ENCODE measurements at places on chromosomes 12 and 14. TPM values are rescaled to one million over a fixed set of nuclear protein-coding genes. Genes with fewer than 3 reads are reported as not detected.

Gene SLC8A3
- under 0.01 TPM for total RNA-seq

Gene GUCY2C
- not detected for total RNA-seq

DNA sequence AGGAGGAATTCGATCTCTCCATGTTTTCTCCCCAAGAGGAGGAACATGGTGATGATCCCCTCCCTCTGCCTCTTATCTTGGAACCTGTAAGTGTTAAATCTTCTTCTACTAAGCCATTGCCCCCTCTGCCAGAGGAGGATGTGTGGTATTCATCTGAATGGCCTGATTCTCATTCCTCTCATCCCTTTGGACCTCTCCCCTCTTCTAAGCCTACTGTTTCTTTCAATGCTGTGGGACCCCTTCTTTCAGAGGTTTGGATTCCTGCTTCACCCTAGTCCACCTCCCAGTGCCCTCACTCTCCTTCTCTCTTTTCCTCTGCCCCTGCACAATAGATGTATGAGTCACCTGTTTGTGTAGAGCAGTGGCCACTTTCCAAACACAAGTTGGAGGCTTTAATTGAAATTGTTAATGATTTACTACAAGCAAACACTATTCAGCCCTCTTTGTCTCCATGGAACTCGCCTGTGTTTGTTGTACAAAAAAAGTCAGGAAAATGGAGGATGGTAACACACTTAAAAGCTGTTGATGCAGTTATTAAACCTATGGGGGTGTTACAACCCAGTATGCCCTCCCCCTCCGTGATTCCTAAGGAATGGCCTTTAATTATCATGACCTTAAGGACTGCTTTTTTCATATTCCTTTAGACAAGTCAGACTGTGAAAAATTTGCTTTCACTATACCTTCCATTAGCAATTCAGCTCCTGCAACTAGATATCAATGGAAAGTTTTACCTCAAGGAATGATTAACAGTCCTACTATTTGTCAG lies 192.1 kb upstream of the ALG10B start:
- H3K27me3 ChIP-seq = no peaks in the 10 kb centered on the region
- no peaks in the 10 kb centered on the region for H3K4me1 ChIP-seq
- H3K36me3 ChIP-seq = no peaks in the 10 kb centered on the region

- peaks cover 11% of the 10 kb centered on the region for H3K27me3 ChIP-seq
- H3K4me1 ChIP-seq = no peaks in the 10 kb centered on the region
- H3K36me3 ChIP-seq = no peaks in the 10 kb centered on the region
These were observed 66.0 kb downstream of the TMCC3 start for GRCh38 chr12:94584377-94584776.

Gene SAMD4A
- total RNA-seq = 36.7 TPM

DNA sequence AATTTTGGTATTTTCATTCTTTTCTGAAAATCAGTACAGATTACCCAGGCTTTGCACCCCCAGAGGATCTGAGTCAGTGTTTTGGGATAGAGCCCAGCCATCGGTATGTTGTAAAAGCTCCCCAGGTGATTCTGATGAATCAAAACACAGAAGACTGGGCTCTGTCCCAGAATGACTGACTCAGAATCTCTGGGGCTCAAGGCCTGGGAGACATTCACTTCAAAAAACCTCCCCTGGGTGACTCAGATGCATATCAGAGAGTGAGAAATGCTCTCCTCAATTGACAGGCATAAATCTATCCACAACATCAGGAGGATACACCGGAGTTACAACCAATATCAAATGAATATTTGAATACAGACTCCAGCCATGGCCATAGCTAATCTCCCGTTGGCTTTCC lies 32.6 kb downstream of the SLC35F4 start:
- H3K4me1 ChIP-seq = no peaks in the 10 kb centered on the region
- H3K27ac ChIP-seq = no peak overlapping the region
- H3K4me3 ChIP-seq = no peak overlapping the region
- peak; percentile 88 for DNase-seq

Gene PHLDA1
- 47.8 TPM for total RNA-seq

Gene CLEC1B
- not detected for total RNA-seq

DNA sequence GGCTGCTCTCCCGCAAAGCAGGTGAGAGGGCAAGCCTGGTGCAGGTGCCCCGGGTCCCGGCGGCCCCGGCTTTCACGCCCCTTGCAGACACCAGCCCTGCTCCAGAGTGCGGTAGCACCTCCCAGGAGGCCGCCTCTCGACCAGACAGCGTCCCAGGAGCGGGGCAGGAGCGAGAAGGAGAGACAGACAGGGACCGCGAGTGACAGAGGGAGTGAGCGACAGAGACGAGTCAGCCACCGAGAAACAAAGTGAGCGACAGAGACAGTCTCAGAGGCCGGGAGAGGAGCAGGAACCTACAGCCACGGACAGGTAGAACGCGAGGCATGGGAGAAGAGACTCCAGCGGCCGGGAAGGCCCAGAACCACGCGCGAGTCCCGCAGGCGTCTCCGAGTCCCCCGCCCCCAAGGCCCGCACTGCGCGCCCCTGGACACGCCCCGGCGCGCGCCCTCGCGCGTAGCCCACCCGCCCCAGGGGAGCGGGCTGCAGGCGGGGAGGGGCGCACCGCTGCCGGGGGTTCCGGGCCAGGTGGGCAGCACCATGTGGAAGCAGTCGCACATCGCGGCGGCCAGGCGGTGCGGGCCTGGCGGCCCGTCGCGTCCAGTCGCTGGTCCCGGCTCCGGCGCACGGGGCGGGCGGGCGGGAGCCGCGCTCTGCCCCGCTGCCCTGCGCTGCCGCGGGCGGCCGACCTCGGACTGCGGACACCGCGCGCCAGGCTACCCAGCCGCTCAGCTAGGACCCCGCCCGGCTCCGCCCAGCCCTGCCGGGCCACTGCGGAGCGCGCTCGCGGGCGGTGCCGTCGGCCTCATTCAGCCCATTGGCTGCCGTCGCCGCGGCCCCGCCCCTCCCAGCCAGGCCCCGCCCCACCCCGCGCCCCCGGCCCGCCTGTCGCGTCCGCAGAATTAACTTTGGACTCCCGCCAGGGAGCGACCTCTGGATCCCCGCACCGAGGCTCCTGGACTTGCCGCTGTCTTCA lies at the start of gene AHNAK2:
Gene AHNAK2, minus strand, starts transcription at position 694 of the 973 bp plus-strand sequence. Its CDS starts 137 bp downstream, at position 557.
- DNase-seq = peak; percentile 67
- no peak within 1 kb of the TSS for H3K27ac ChIP-seq
- no peaks in the 10 kb centered on the region for H3K27me3 ChIP-seq

DNA sequence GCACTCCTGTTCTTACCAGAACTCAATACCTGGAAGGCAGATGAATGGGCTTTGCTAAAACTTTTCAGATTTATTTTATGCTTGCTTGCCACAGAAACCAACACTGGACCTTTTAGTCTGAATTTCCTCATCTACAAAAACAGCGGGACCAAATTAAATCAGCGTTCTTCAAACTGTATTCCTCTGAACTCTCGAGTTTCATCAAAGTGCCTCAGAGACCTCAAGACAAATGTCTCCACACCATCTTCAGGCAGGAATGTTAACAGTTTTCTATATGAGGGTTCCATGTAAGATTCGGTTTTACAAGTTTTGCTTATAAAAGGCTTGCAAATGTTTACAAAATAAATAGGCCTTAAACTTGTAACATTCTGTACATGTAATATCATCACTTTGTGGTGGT lies 74.6 kb downstream of the MED13L start:
- H3K4me1 ChIP-seq = peaks cover 13% of the 10 kb centered on the region
- no peaks in the 10 kb centered on the region for H3K27me3 ChIP-seq
- peak; percentile 30 for DNase-seq

Gene LIN7A
- 23.9 TPM for total RNA-seq

Gene GALNT6
- 21.4 TPM for total RNA-seq

DNA sequence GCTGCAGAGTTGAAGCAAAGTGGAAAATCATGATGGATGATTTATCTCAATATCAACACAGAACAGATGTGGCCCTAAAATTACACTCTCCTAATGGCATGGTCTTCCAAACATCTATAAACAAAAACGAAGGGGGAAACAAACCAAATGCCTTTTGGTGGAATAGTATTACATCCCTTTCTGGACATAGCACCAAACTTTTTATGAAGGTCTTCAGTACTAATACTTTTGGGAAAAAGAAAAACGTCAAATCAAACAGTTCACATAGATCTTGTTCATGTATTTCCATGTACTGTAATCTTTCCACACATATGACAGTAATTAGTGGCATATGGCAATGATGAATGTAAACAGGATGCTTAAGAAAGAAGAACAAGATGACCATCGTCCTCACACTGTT lies 22.9 kb upstream of the ANAPC7 start:
- DNase-seq = peak; percentile 4
- H3K27ac ChIP-seq = no peak overlapping the region
- no peak overlapping the region for H3K4me3 ChIP-seq
- H3K4me1 ChIP-seq = 0 out of 2 replicates have a peak, but pooled peaks cover 2% of the 10 kb centered on the region
- no peaks in the 10 kb centered on the region for H3K27me3 ChIP-seq
- no peaks in the 10 kb centered on the region for H3K36me3 ChIP-seq

- H3K36me3 ChIP-seq = no peaks in the 10 kb centered on the region
- no peak overlapping the region for H3K4me3 ChIP-seq
- no peaks in the 10 kb centered on the region for H3K27me3 ChIP-seq
- H3K27ac ChIP-seq = no peak overlapping the region
- DNase-seq = peak; percentile 82
These were observed 15.2 kb upstream of the PLEKHG6 start for GRCh38 chr12:6295094-6295811.

Gene PLD4
- not detected for total RNA-seq

- no peaks in the 10 kb centered on the region for H3K4me1 ChIP-seq
- no peak overlapping the region for H3K4me3 ChIP-seq
- H3K27me3 ChIP-seq = no peaks in the 10 kb centered on the region
- DNase-seq = no peak
These were observed 1097.3 kb upstream of the FLRT2 start for GRCh38 chr14:84432676-84433075.

DNA sequence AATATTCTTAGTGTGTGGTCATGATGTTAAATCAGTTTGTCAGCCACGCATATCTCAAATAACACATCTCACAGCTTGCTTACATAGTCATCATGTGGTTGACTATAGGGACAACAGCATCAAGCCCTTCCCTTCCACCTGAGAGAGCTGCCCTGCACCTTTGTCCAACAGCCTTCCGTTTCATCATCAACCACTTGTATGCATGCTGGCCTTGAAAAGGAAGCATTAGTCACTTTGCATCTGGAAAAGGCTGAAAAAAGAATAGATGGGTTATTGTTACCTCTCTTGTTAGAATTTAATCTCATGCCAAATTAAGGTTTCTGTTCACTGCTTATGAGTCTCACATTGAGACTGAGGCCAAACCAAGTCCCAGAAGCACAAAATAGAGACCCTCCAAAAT lies 1586.5 kb upstream of the SEL1L start:
- peak; percentile 34 for DNase-seq
- no peak overlapping the region for H3K4me3 ChIP-seq
- H3K36me3 ChIP-seq = no peaks in the 10 kb centered on the region
- H3K27me3 ChIP-seq = no peaks in the 10 kb centered on the region
- H3K4me1 ChIP-seq = no peaks in the 10 kb centered on the region

Gene KRT74
- total RNA-seq = not detected

DNA sequence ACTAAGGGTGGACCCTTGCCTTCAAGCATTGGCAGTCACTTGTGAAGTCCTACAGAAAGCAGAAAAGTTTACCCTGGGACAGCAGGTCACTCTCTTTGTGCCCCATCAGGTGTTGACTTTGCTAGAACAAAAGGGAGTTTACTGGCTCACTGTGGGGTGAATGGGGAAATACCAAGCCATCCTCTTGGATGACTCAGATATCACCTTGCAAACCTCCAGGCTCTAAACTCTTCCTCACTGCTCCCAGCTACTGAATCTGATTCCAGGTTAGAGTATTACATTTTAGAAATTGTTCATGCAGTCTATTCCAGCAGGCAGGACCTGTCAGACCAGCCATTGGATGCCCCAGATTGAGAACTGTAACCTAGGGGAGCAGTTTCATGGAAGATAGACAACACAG lies 7.3 kb upstream of the EDDM3B start:
- H3K4me3 ChIP-seq = no peak overlapping the region
- no peak for DNase-seq
- H3K27ac ChIP-seq = no peak overlapping the region
- H3K36me3 ChIP-seq = no peaks in the 10 kb centered on the region
- H3K4me1 ChIP-seq = no peaks in the 10 kb centered on the region

- DNase-seq = no peak
- peak overlapping the region; percentile 5 for H3K27ac ChIP-seq
- H3K36me3 ChIP-seq = no peaks in the 10 kb centered on the region
- peaks cover 3% of the 10 kb centered on the region for H3K4me1 ChIP-seq
- H3K4me3 ChIP-seq = peak overlapping the region; percentile 99
These were observed 855 bp downstream of the MNAT1 start for GRCh38 chr14:60735416-60735815.

DNA sequence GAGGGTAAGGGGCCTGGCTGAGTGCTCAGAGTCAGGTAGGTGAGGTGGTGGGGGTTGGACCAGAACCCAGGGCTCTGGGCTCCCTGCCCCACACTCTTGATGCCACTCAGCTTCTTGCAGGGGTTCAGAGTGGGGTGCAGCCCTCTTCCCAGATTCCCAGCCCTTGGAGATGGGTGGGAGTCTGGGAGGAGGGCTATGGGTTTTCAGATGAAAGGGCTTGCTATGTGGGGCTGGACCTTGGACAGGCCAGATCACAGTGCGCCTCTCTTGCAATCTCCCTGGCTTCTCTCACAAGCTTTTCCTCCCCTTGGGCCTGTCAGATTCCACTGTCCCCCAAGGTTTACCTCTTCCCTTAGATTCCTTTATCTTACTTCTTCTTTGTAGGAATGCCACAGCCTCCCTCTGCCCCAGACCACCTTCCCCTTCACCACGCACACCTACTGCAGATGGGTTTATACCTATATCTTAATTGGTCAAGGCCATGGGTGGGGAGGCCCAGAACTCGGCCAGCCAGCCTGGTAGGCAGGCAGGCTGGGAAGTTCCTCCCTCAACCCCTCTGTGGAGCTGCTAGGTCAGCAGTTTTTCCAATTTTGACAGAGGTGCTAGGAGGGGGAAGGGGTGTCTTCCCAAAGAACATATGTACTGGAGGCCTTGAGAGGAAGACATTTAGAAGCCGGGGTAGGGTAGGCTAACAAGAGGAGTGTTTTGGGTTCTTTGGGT lies 1.4 kb downstream of the NYNRIN start:
- no peak overlapping the region for H3K27ac ChIP-seq
- no peak for DNase-seq
- 0 out of 2 replicates have a peak, but pooled peaks cover 2% of the 10 kb centered on the region for H3K36me3 ChIP-seq
- peak overlapping the region; percentile 67 for H3K4me3 ChIP-seq
- H3K27me3 ChIP-seq = no peaks in the 10 kb centered on the region

- H3K27me3 ChIP-seq = no peaks in the 10 kb centered on the region
- peaks cover 4% of the 10 kb centered on the region for H3K4me1 ChIP-seq
- DNase-seq = no peak
- H3K36me3 ChIP-seq = no peaks in the 10 kb centered on the region
These were observed 1.2 kb downstream of the ATF7 start for GRCh38 chr12:53624956-53625355.

DNA sequence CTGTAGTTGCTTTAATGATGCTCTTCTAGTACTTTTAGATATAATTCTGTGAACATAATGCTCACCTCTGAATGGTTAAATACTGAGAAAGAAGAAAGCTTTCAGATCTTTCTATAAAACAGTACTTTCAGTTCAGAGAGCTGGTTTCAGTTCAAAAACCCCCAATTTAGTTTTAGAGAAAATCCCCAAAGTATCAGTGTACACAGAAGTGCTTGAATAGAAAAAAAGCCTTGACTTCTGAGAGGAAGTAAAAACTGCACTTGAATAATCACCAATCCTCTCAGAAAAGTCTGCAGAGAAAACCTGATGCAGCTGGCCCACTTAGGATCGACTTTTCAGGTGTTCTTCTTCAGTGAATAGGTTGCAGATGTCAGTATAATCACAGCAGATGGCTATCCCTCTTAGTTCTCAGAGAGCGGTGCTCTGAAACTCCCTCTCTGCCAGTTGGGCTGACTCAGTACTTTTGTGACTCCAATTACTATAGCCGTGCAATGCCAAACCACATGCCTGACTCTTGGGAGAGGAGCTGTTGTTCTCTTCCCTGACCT lies 616.3 kb downstream of the LRFN5 start:
- no peaks in the 10 kb centered on the region for H3K36me3 ChIP-seq
- no peak overlapping the region for H3K27ac ChIP-seq
- no peaks in the 10 kb centered on the region for H3K27me3 ChIP-seq

Gene TMCC3
- 0.36 TPM for total RNA-seq

Gene KRT83
- not detected for total RNA-seq
